Astrocyte of the hippocampus (primary cell): ENCODE measurements at places on chromosomes 4 and X.

DNA sequence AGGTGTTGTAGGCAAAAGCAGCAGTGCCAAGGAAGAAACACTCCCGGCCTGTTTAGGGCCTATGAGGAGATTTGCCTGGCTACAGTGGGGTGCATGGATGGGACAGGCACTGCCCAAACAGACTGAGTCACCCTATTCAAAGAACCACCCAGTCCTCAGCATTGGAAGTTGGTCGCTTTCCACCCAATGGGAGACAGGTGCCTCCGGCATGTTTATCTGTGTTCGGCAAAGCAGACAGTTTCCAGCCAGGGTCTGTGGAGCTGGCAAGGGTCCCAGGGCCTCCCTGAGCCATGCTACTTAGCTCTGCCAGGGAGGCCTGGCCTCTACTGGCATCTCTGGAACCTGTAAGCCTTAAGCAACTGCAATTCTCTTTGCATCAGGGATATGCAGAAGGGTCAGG lies 165.1 kb upstream of the ATP6AP2 start:
- peak; percentile 58 for DNase-seq

GRCh38 chr4:93346840-93347239 lies 481.7 kb upstream of the ATOH1 start:
- no peak for DNase-seq

- no peak for DNase-seq
Measured at GRCh38 chr4:184885602-184886001, 59.8 kb upstream of the ACSL1 start.

- peak; percentile 58 for DNase-seq
Measured at GRCh38 chr4:6509587-6509986, 37.2 kb upstream of the PPP2R2C start.

GRCh38 chrX:142295190-142295589 lies 90.1 kb upstream of the MAGEC2 start:
- DNase-seq, result no peak

- no peak for DNase-seq
Measured at GRCh38 chrX:41667631-41668030, 21.1 kb upstream of the GPR34 start.

DNA sequence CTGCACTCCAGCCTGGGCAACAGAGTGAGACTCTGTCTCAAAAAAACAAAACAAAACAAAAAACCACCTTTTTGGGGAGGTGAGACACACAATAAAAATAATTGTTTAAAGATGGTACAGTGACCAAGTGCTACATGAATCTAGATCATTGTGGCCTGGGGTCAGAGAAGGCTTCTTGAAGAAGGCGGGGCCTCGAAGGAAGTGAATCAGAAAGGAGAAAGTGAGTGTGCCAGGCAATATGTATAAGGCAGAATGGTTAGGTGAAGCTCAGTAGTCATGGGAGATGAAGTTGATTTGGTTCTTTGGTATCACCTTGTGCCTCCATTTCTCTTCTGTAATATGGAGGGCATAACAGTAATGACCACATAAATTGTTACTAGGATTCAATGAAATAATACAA lies 58.9 kb downstream of the DOCK11 start:
- no peak for DNase-seq

DNA sequence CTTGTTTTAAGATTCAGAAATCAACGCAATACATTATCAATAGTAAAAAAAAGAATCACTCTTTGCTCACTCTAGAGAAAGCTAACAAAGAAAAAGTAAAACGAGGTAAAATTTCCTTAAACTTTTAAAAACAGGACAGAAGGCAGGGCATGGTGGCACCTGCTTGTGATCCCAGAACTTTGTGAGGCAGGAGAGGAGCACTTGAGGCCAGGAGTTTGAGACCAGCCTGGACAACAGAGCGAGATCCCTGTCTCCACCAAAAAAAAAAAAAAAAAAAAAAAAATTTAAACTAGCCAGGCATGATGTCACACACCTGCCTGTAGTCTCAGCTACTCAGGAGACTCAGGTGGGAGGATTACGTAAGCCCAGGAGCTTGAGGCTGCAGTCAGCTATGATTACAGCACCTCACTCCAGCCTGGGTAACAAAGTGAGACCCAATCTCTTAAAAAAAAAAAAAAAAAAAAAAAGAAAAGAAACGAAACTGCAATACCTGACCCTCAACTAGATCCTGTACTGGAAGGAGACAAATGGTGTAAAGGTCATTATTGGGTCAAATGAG lies 3.5 kb downstream of the CCNI start:
- DNase-seq, result no peak

DNA sequence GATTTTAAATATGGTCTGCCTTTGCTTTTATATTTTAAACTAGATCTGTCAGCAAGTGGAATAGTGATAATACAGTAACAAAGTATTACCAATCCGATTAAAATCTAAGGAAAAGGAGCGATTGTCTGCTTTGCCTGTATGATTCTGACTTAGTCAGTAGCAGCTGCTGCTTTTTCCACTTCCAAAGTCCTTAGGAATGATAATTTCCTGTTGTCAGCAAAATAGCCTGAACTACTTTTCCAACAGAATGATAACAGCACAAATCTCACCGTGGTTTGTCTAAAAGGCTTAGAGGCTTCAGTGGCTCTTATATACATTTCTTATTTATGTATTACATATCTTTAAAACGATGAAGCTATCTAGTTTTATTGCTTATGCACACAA lies 290.0 kb downstream of the ANK2 start:
- DNase-seq, result peak; percentile 35

- DNase-seq, result no peak
Measured at GRCh38 chr4:4800646-4801408, 58.6 kb upstream of the MSX1 start.

- no peak for DNase-seq
Measured at GRCh38 chr4:187961171-187961570, 34.4 kb upstream of the ZFP42 start.

DNA sequence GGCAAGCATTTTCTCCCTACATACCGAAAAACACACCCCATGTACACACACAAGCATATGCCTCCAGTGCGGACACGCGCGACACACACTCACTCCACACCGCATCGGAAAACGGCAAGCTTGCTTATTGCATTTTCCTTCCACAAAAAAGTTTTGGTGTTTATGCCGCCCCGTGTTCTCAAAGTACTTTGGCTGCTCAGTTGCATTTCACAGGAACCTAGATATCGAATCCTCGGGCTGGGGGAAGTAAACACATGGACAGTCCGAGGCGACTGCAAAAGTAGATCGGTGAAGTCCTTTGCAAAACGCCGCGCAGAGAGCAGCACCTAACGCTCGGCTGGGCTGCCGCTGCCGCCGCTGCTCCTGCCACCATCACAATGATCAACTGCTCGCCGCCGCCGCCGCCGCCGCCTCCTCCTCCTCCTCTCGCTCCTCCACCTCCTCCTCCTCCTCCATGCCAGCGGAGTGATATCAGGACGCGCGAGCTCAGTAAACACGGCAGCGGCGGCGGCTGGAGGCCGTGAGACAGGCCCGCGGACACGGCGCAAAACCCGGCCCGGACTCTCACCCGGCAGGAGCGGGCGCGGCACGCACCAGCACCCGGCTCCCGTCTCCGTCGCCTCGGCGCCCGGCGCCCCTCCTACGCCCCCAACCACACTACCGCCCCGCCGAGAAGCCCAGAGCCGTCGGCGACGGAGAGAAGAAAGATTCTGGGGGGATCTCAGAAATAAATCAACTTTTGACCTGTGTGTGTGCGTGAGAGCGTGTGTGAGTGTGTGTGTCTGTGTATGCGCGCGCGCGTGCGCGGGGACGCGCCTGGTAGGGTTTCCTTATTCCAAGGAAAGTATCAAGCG lies at the start of gene MAML3:
MAML3 (minus strand) TSS at position 467 of the 854 bp plus-strand sequence. CDS start 857 bp downstream, outside the sequence.
- peak; percentile 98 for DNase-seq

DNA sequence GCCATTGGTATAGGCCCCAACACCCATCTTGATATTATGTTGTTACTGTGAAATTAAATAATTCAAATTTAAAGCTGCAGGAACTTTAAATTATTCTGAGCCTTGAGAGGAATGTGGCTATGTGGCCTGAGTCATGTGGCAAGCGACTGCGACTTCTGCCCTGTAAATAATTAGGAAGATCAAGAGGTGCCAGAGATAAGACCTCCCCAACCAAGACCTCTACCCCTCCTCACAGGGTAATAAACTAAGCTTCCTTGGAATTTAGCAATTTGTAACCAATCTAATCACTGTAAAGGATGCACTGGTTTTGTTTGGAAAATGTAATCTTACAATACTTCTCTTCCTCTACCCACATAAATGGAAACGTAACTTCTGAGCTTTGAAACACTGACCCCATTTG lies 501.9 kb downstream of the RAPGEF2 start:
- DNase-seq, result peak; percentile 9

GRCh38 chrX:108313669-108314068 lies 124.6 kb downstream of the COL4A6 start:
- no peak for DNase-seq

DNA sequence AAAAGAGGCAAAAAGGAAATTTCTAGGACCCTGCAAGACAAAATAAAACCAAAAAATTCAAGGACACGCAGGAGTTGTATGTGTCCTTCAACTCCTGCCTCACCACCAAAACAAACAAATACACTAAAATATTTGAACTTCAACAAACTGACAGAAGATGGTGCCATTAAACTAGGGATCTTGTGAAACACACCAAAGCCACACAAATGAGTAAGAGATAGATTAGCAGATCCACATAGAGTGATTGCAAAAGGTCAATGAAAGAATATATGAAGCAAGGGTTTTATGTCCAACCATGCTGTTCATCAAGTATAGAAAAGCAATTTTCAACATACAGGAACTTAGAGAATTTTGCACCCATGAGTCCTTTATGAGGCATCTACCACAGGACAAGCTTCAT lies 40.1 kb upstream of the SCML1 start:
- no peak for DNase-seq

DNA sequence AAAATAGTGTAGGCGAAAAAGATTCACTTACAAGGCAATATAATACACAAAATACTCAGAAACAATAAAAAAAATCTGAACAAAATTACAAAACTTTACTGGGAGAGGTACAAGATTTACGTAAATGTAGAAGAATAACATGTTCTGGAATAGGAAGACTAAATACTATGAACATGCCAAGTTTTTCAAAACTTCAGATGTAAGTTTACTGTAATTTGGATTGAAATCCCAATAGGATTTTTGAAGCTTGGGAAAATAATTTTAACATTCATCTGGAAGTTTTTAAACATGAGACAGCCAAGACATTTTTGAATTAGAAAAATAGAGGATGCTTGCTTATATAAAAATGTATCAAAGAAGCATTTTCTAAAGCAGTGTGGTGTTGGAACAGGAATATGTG lies 30.5 kb upstream of the CT83 start:
- no peak for DNase-seq

DNA sequence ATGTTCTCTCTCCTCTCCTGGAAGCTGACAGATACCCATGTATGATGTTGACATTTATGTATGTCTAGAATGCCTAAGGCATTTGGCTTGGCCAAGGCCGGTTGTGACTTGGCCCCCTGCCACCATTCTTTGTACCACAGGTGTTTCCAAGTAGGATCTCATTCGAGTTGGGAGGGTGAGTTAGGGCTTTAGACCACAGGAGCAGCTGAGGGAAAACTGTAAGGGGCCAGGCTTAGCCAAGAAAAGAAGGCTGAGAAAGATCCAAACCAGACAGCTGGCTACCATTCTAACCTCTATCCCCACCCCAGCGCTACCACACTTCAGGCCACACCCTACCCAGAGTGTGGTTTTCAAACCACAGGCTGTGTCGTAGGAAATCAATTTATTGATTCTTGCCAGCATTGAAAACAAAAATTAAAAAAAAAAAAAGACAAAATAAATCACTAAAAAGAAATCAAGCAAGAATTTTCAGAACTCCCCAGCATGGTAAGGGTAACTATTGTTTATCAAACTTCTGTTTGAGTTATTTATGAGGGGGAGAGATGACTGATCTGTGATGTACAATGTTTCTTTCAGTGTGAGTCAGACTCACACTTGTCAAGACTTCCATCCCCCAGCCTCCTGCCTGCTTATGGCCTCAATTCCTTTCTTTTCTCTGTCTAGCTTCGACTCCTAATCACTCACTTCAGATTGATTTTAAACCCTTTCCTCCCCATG lies 9.9 kb downstream of the TMSB4X start:
- peak; percentile 76 for DNase-seq
